ENCODE measurements at places on chromosomes 11 and 22.

DNA sequence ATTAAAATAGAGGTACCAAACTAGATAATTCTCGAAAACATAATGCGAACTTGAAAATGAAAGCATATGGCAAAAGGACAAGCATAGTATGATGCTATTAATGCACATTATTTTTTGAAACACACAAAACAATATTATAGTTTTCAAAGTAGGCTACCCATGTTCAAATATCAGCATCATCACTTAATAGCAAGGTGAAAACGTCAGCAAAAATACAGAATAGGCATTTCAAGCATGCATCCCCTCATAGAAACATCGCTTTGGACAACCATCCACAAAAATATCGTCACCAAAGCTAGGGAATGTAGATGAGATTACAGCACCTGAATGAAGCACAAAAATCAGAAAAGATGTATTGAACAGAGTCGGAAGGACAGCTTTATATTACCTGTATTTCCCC is 814.5 kb upstream of the LRRC4C start:
- no peak for DNase-seq

DNA sequence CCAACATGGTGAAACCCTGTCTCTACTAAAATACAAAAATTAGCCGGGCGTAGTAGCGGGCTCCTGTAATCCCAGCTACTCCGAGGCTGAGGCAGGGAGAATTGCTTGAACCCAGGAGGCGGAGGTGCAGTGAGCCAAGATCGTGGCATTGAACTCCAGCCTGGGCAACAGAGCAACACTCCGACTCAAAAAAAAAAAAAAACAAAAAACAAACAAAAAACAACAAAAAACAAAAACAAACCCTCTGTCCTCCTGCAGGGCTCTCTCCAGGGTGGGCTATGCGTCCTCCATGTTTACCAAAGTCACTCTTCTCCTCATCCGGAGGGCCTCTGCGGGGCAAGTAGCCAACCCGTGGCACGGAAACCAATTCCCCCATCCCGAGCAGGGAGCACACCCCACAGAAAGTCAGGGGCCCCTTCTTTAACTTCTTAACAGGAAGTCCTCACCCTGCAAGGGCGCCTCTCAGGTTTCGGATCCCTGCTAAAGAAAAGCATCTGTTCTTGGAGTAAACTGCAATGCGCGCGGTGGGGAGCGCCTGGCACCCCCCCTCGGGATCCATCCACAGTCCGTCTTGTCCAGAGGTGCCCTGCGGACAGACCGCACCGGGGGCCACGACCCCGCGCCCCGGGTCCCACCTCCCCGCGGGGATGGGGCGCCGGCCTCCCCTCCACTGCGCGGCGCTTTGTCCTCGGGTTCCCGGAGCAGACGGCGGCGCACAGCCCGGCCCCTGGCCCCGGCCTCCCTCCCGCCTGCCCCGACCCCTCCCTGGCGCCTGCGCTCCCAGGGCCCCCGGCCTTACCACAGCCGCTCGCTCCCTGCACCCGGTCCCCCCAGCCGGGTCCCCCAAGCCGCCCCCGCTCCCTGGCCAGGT is 712 bp downstream of the CERK start:
- no peak for DNase-seq

GRCh38 chr11:32184723-32185376 is 94.0 kb downstream of the RCN1 start:
- DNase-seq = no peak

GRCh38 chr11:72224564-72225410 is at the start of gene INPPL1:
Gene INPPL1 (plus strand): TSS chr11:72224767. CDS start chr11:72224985, 218 bp downstream.
- no peak for DNase-seq
